ENCODE measurements at places on chromosomes 2 and 18.

- DNase-seq: no peak
Measured at GRCh38 chr2:7557376-7557775, 640.2 kb downstream of the RNF144A start.

GRCh38 chr18:62522178-62522503 lies 684 bp upstream of the ZCCHC2 start:
- DNase-seq: no peak

DNA sequence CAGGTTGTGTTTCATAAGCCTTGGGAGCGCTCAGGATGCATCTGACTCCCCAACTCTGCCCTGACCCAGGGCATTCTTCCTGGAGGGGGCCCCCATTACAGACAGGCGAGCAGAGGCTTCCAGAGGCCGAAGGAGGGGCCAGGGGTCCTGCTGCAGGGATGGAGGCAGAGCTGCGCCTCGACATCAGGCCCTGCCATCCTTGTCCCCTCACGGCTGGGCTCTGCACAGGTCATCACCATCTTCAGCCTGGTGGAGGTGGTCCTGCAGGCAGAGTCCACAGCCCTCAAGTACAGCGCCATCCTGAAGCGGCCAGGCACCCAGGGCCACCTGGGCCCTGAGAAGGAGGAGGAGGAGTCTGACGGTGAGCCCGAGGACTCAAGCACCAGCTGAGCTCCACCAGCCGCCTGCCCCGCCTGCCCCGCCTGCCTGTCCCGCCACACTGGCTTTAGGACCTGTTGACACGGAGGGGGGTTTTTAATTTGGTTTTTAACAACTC lies 42.3 kb upstream of the ALPP start:
- DNase-seq: no peak

- peak; percentile 62 for DNase-seq
Measured at GRCh38 chr2:47486841-47487497, 84.0 kb downstream of the MSH2 start.

DNA sequence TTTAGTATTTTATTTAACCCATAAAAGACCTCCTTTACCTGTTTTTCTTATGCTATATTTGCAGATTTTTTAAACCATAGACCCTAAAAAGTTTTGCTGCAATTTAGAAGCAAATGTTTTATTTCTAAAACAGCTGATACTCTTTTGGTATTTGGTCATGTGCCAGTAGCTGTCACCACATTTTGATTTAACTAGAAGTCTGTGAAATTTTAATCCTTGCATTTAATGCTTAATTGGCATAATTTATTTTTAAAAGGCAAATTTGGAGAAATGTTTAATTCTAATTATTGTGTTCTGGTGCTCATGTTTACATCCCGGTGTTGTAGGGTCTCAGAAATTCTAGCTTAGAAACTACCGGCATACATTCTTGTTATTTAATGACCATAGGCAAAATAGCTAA lies 111.8 kb downstream of the TTC27 start:
- DNase-seq: no peak

DNA sequence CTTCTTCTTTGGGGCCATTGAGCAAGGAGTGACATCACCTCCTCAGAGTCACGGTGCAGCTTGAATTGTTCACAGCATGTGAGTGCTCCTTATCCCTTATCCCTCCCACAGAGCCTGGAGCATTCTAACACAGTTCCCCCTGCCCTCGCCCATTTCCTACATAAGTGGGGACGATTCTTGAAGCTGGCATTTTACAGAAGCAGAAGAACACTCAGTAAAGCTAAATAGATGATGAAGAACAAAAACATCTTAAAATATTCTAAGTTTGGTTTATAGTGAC lies 135.8 kb upstream of the APCDD1 start:
- no peak for DNase-seq

- DNase-seq: no peak
Measured at GRCh38 chr2:166410828-166411472, 35.2 kb upstream of the SCN9A start.

Measured in GM12865 (cell line).